ENCODE measurements at places on chromosomes 1 and 21.

GRCh38 chr1:241592273-241592958, 47.8 kb downstream of the CHML start:
- no peak for DNase-seq

DNA sequence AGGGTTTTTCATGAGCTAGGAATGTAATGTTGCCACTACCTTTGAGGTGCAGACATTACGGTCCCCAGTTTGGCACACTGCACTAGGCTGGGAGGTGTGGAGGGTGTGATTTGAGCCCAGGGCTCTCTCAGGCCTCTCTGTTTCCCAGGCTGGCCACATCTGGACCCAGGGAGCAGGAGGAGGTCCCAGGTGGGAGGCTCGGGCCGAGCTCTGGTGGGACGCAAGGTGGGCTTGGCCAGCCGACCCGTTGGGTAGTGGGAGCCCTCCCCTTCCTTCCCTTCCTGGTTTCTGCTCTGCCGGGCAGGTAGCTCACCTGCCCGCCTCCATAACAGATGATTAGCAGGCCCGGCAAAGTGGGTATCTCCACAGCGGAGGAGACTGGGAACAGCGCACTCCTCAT, 146.2 kb upstream of the TMEM51 start:
- DNase-seq, result no peak

GRCh38 chr1:109312978-109313775, 6.4 kb upstream of the MYBPHL start:
- DNase-seq, result no peak

DNA sequence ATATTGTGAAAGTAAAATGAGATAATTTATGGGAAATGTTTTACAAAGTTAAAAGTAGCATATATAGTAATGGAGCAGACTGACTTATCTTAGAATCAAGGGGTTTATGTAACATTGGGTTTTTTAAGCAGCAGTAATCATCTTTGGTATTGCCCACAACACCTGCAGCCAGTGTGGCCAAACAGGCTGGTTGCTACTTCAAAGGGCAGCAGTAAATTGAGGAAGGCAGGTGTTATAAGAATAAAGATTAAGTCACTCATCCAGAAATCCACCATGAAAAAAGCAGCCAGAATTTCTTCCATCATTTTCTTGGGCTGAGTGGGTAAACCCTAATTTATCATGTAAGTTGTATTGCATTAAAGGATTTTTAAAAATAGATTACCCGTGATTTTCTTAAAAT, 16.7 kb downstream of the DYNLT5 start:
- DNase-seq, result no peak

- DNase-seq, result no peak
Measured at GRCh38 chr1:64915381-64916274, 50.7 kb downstream of the JAK1 start.

DNA sequence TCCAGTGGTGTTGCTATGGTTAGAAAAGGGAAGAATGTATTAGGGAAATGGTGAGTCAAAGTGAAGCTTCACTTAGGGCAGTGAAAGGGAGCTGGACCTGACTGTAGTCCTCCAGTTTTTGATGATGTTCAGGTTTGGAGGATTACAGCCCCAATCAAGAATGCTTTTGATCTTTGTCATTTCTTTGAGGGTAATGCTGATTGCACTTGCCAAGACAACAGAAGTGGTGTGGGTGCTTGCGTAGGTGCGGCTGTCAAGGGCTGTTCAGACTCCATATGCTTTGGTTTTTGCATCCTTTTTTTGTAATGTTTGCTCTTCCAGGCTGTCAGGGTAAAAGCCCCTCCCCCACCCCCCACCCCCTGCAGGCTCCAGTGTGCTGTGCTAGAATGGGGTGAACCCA, 38.9 kb downstream of the HHAT start:
- DNase-seq, result no peak

DNA sequence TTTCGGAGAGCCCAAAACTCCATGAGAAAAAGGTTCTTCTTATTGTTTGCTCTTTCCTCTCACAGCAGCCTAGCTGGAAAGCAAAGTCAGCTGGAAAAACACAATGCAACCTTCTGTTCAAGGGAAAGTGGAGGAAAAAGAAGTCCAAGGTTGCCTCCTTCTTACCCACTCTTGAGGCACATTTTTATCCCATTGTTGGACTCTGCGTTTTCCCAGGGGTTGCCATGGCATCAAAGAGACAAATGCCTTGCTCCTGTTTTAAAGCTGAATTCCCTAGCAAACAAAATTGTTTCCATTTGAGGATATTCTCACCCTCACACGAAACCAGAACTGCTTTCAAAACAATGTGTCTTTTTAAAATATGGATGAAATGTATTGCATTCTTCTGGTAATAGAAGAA, 45.1 kb upstream of the PALMD start:
- DNase-seq, result no peak

- DNase-seq, result no peak
Measured at GRCh38 chr1:48693180-48693579, 83.5 kb downstream of the BEND5 start.

Measured in stimulated activated effector memory CD8-positive, alpha-beta T cell treated with anti-CD3 and anti-CD28 coated beads, Interleukin-12 subunit alpha, Interleukin-12 subunit beta, amount 100 ng/mL, for 72 hours (primary cell).